ENCODE measurements at places on chromosomes 5 and 9.

GRCh38 chr9:133711428-133712220, 26.5 kb downstream of the SARDH start:
- DNase-seq, result no peak

- no peak for DNase-seq
Measured at GRCh38 chr5:96978812-96979449, 43.1 kb downstream of the LNPEP start.

DNA sequence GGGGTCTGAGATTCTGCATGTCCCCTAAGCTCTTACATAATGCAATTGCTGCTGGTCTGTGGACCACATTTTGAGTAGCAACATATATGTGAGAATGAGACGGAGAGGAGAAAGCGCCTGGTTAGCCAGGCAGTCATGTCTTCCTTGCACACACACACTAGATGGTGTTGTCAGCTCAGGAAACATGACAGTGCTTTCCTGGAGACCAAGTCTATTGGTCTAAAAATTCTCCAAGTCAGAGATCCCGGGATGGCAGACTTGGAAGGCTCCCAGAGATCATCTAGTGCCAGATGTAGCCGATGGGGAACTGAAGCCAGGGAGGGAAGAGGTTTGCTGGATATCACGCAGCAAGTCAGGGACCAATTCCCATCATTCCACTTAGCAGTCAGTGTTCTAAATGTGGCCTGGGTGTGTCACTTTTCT, 53.4 kb downstream of the GALNT12 start:
- no peak for DNase-seq

- DNase-seq, result no peak
Measured at GRCh38 chr5:170307575-170308465, 10.2 kb upstream of the LCP2 start.

- DNase-seq, result no peak
Measured at GRCh38 chr5:51392689-51393199, 9.5 kb downstream of the ISL1 start.
